ENCODE measurements at places on chromosomes 7 and 10.

DNA sequence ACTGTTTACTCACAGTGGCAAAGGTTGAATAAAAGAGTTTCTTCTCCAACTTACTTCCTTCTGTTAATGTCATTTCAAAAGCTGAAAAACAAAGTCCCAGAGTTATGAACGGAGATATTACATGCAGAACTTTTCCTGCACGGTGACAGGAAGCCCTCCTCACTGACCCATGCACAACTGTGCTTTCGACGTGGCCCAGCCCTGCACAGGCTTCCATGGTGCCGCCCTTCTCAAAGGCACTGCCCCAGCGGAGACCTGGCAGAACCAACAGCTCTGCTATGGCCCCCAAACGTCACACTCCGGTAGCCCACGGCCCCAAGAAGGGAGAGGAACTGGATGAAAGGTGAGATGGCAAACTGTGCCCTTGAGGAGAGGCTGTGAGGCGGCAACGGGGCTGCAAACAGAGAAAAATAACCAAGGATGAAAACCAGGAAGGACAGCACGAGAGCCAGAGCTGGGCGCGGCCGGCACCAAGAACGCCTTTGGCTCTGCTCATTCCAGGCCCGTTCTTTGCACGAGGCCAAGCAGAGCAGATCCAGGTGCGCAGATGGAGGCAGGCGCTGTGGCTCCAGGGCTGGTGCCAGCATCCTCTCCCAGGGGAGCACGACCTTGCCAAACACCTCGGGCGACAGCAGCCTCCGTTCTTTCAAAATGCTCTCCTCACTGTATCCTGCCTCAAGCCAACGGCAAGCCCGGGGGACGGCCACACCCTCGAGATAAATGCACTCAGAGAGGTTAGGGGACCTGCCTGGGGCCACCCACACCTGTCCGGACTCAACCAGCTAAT, 7.0 kb upstream of the FUOM start:
- DNase-seq, result no peak

GRCh38 chr10:44986179-44986578, 7.6 kb upstream of the DEPP1 start:
- DNase-seq, result no peak

DNA sequence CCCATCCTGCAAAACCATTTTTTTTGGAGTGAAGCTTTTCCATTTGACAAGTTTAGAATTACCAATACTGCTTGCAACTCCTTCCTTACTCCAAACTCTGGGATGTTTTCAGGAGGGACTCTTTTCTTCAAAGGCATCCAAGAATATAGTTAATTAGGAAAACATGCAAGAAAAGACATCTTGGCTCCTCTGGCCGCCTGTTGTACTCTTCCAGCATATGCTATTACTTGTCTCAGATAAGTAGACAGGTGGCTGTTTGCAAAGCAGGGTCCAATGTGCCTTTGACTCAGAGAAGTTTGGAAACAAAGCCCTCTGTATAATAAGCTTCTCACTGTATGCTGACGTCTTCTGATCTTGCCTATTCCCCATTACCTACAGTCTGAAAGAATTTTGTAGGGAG, 746.5 kb downstream of the AUTS2 start:
- DNase-seq, result no peak

GRCh38 chr10:93876381-93876780, 17.4 kb upstream of the SLC35G1 start:
- DNase-seq, result no peak

DNA sequence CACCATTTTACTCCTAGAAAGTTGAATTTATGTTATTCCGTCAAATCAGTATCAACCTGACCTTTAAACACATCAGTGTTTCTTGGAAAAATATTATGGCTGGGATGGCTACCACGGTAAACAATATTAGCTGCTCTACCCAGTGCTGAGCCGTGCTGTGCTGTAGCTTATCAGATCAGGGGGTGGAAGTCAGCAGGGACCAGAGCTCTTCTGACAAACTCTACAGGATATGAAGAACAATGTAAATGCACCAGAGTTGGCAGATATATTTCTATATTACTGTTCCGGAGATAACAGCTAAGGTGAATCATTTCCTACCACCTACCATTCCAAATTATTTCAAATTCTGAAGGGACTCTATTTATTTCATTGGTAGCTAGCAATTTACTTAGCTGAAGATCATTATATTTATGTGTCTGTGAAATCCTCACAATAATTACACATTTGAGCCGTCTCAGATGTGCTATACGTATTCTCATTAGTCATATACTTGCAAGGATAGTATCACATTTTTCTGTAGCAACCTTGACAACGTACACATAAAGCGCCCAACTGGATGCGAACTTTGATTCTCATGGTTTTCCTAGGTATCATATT, 76.5 kb downstream of the TEX36 start:
- no peak for DNase-seq

- no peak for DNase-seq
Measured at GRCh38 chr7:1548438-1548831, 7.6 kb downstream of the TMEM184A start.

GRCh38 chr10:124035928-124036558, 57.4 kb downstream of the CHST15 start:
- peak; percentile 35 for DNase-seq

DNA sequence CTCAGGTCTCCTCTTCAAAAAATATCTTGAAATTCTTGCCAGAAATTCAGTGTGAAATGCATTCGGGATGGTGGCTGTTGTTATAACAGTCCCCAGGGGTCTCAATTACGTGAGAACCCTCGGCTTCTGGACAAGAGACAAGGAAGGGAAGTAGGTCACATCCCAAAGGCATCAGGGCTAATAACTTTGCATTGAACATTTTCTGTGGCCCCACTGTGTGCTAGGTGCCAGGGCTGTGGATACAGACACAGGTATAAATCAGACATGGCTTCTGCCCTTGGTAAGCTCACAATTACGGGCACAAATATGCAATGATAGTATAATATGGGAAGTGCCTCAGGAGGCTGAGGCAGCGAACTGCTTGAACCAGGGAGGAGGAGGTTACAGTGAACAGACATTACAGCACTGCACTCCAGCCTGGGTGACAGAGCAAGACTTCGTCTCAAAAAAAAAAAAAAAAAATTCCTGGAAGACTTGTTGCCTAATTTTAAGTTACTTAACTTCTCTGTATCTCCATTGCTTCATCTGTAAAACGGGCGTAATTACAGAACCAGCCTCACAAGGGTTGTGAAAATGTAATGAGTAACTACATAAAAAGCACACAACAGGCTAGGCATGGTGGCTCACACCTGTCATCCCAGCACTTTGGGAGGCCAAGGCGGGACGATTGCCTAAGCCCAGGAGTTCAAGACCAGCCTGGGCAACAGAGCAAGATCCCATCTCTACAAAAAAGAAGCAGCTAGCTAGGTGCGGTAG, 2.5 kb upstream of the RHBDD2 start:
- no peak for DNase-seq

DNA sequence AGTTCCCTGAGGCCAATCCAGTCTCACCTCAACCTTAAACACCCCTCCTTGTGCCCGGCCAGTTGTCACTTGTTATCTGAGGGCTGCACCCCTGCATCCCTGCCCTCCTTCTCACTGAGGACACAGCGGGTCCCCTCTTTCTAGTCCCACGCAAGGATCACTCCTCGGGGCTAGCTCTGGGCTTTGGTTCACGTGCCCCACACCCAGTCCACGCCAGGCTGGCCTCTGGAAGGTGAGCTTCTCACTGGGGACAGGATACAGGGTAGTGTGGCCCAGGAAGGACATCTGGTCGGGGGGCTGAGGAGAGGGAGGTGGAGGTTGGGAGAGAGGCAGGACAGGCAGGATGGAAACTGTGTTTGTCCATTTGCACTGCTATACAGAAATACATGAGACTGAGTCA, 25.5 kb downstream of the UPP1 start:
- DNase-seq, result no peak

All from CD4-positive, alpha-beta T cell treated with Interleukin-21 for 1 hour (primary cell).